ENCODE measurements at places on chromosomes 4 and X.

GRCh38 chr4:169225812-169226211, 44.9 kb downstream of the SH3RF1 start:
- DNase-seq = no peak

GRCh38 chr4:186953599-186954260, 230.1 kb upstream of the FAT1 start:
- no peak for DNase-seq

- DNase-seq = no peak
Measured at GRCh38 chrX:134801267-134801666, 143.0 kb upstream of the PLAC1 start.

DNA sequence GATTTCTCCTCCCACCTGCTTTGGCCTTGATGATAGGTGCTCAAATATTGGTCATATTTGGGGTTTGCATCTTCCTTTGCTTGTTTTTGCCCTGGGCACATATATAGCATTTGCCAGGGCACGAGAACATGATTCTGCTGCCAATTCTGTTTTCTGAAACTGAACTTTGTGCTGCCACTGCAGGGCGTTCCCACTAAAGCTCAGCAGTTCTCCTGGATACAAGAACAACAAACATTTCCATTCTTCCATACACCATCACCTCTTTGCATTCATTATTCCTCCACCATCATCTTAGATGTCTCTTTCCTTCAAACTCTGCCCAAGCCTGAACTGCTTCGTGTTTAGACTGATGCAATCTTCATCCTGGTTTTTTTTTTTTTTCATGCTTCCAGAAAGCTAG, 36.3 kb upstream of the GATB start:
- DNase-seq = no peak

DNA sequence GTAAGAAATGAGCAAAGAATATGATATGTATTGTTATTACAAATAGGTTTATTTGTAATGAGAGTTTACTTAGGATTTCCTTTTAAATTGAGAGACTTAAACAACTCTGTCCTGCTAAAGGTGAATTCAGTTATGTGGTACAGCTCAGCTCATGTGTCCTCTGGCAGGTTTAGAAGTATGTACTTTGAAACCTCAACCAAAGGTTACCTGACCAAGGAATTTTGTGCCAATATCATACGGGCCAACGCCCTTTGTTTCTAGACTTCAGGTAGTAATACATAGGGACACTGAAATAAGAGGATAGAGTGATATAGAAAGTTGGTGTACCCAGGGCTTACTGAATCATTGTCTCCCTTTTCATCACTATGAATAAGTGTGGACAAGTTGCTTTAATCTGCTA, 25.7 kb downstream of the SLAIN2 start:
- DNase-seq = no peak

- DNase-seq = no peak
Measured at GRCh38 chrX:17869580-17869979, 8.5 kb upstream of the RAI2 start.

GRCh38 chr4:1011022-1011665, at the start of gene FGFRL1:
Gene FGFRL1, plus strand, starts transcription at chr4:1011626. Its CDS starts 860 bp downstream, at chr4:1012486.
- peak; percentile 96 for DNase-seq

- peak; percentile 59 for DNase-seq
Measured at GRCh38 chrX:106894392-106894909, 8.7 kb downstream of the RIPPLY1 start.

- DNase-seq = no peak
Measured at GRCh38 chr4:174583056-174583455, 60.8 kb upstream of the HPGD start.
